ENCODE measurements at places on chromosomes 6 and 20. TPM values are rescaled to one million over a fixed set of nuclear protein-coding genes. Genes with fewer than 3 reads are reported as not detected.
A peak's percentile ranks its signal among the peaks of the same experiment; 100 is the strongest.

DNA sequence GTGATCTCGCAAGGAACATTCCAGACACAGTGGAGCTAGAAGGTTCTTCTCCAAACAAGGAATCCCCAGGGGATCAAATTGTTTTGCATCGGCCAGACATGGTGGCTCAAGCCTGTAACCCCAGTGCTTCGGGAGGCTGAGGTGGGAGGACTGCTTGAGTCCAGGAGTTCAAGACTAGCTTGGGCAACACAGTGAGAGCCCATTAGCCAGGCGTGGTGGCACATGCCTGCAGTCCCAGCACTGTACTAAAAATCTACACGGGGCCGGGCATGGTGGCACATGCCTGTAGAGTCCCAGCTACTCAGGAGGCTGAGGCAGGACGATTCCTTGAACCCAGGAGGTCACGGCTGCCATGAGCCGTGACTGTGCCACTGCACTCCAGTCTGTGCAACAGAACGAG is 15.3 kb downstream of the GMEB2 start:
- no peak for DNase-seq

Gene CEP162
- 17.4 TPM for total RNA-seq

Gene TRIM15
- 0.86 TPM for total RNA-seq

Gene F13A1
- total RNA-seq, result 0.06 TPM

- DNase-seq, result no peak
Measured at GRCh38 chr20:24118034-24118433, 129.5 kb upstream of the GGTLC1 start.

Gene DOK5
- total RNA-seq, result 0.06 TPM

DNA sequence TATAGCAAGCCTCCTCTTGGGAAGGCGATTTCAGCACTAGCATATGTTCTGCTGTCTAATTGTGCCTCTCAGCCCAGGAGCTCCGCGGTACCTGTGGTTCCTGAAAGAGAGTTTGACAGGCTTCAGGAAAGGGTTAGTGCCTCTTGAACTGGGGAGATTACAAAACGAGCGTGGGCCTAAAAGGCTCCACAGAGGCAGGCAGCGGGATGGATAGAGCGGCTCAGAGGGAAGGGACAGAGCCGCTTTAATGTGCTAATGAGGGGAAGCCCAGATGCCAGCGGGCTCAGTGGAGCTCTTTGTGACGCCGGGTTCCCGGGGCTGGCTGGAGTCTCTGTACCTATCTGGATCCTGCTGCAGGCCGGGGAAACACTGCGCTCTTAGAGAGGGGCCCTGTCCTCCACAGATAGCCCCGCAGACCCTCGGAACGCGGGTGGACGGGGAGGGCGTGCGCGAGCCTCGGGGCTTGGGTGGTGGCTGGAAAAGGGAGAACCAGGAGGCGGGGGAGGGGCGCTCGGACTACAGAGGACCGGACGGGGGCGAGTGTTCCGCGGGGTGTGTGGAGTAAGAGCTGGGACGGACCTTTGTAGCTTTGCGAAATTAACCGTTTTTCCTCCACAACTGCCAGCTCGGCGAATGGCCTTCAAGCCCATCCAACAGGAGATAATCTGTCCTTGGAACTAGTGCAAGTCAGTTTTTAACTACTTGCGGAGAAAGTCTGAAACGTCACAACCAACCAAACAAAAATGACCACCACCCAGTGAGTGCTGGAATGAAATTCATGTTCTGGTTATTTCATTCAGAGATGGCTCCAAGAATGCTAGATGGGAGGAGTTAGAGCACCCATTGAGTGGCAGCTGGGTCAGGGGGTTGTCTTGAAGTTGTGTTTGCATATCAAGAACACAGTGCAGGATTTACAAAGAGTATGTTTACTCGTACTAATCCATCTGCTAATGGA is 13.0 kb downstream of the SLC35F1 start:
- DNase-seq, result no peak

DNA sequence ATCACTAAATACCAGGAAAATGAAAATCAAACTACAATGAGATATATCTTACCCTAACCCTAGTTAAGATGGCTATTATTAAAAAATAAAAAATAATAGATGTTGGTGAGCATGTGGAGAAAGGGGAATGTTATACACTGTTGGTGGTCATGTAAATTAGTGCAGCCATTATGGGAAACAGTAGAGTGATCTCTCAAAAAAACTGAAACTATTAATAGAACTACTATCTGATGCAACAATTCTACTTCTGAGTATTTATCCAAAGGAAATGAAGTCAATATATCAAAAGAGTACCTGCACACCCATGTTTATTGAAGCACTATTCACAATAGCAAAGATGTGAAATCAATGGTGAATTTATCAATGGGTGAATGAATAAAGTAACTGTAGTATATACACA is 48.6 kb downstream of the HLA-A start:
- DNase-seq, result no peak

DNA sequence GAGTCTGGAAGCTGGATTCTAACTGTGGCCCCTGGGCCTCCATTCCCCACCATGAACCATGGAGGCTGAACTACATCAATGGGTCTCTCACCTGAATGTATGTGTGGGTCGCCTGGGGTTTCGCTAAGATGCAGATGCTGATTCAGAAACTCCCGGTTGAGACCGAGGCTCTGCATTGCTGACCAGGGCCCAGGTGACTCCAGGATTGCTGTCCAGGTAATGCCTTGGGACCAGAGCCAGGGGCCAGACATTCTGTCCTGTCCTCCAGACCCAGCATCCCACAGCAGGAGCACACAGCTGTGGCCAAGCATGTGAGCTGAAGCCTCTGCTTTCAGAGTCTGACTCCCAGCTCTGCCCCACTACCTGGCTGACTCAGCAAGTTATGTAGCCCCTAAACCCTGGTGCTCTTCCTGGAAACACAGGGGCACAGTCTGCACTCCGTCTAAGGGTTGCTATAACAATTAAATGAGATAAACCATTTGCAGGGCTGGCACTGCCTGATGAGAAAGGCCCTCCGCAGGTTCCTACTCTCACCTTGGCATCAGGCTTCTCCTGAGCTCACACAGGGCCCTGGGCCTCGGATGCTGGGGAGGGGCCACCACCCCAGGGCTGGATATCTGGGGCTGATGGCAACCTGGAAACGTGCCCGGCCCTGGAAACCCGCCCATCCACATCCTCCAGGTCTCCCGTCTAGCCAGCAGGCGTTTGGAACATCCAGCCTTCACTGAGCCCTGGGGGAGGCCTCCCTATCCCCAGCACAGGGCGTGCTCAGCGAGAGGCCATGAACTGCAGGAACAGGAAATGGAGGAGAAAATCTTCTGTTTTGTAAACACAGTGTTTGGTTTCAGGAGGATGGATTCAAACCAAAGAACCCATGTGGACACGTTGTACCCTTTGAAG is 175.7 kb downstream of the DLL1 start:
- DNase-seq, result peak; percentile 22

DNA sequence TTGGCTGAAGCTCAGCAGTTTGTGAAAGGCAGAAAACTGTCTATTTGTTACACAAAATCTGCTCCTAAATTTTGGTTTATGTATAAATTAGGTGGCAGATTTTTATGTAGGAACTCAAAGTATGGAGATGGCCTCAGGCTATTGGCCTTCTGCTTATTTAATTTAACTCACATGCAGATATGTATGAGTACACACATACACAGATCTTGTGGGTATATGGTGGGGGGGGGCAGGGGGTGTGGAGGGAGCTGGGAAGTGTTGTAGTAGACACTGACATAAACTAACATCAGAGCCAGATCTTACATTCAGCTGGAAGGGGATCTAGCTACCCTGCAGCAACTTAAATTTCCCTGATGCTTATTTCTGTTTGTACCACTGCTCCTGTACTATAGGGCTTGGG is 170.8 kb downstream of the EPM2A start:
- DNase-seq, result no peak

GRCh38 chr20:13809855-13810254 is 25.0 kb downstream of the NDUFAF5 start:
- no peak for DNase-seq
